Stimulated activated CD8-positive, alpha-beta memory T cell treated with anti-CD3 and anti-CD28 coated beads, Interleukin-4, amount 100 ng/mL, for 1 hour (primary cell): ENCODE measurements at places on chromosomes 11 and 22.

DNA sequence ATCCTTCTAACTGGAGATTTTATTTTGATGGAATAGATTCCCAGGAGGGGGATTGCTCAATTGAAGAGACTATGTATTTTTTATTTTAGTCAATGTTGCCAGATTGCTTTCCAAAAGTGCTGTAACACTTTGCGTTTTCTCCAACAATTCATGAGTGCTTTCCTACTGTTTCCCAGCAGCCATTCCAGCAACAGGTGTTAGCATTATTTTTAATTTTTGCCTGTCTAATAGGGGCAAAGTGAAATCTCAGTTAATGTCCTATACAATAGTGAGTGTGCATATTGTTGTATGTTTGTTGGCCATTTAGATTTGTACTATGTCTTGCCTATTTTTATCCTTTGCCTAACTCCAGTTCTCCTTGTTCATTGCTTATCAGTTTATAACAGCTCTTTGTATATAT, 12.1 kb upstream of the CACNG2 start:
- DNase-seq, result no peak

DNA sequence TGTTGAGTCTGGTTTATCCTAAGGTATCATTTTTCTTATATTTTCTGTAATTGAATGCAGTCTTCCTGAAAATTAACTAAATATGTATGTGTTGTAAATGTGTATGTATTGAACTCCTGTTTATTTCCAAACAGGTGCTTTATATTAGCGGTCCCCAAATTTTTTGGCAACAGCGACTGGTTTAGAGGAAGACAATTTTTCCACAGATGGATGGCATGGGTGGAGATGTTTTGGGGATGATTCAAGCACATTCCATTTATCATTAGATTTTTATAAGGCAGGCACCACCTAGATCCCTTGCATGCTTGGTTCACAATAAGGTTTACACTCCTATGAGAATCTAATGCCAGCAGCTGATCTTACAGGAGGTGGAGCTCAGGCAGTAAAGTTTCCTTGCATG, 210.5 kb upstream of the ANO3 start:
- no peak for DNase-seq

DNA sequence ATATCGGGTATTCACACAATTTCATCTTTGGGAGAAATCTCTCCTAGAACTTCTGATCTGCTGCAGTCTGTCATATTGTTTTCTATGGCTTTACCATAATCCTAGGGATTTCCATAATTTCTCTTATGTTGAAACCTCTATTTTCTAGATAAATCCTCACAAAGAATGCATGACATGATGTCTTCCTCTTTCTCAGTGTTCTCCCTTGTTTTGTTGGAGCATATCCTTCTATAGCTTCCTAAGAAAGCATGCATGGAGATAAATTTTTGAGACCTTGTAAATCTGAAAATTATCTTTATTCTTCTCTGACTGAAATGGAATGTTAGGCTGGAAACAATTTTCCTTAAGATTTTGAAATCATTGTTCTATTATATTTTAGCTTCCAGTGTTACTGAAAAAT, 115.5 kb downstream of the WNT11 start:
- no peak for DNase-seq

GRCh38 chr11:103944251-103944940, 92.0 kb upstream of the DDI1 start:
- no peak for DNase-seq

DNA sequence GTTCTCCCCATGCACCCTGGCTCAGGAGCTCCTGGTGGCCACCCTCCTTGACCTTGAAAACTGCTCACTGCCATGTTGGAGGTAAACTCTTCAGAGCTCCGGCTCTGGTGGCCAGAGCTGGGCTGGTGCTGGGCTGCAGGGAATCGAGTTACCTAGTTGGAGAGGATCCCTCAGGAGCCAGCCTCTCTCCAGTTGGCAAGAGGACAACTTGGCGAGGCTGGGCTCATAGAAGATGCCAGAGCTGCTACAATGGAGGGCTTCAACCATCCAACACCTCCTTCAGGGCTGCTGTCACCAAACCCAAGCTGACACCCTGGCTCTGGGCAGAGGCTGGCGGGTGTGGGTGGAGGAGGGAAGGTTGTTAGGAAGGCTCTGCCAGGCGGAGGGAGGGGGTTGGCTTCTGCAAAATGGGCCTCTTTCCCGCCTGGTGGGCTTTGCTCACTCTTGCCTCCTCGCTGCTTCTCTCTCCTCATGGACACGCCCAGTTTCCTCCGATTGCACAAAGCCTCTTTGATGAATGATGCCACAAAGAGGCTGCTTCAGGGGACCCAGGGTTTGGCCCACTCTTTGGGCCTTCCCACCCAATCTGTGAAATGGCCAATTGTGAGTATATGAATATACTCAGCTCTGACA, 53.1 kb downstream of the THAP12 start:
- no peak for DNase-seq

DNA sequence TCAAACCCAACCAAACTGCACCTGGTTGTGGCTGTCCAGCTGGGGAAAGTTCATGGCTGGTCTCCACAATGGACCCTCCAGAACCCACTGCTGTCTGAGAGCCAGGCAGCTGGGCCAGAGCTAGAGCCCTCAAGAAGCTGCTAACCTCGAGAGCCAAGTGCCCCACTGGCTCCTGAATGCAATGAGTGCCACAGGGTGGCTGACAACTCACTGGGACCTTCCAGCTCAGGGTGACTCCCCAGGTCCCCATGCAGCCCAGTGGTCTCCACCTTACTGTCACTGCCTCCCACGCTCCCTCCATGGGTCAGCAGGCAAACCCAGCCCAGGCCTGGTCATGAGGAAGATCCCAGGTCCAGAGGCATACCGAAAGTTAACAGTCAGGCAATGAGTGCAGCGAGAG, 8.0 kb upstream of the CHST1 start:
- DNase-seq, result no peak
